ENCODE measurements at places on chromosomes 11 and 22.
A peak's percentile ranks its signal among the peaks of the same experiment; 100 is the strongest.

- DNase-seq, result no peak
Measured at GRCh38 chr11:108125096-108125495, 3.7 kb downstream of the ACAT1 start.

- DNase-seq, result no peak
Measured at GRCh38 chr11:69057801-69058200, 9.1 kb downstream of the TPCN2 start.

- peak; percentile 67 for DNase-seq
Measured at GRCh38 chr11:34599406-34599945, 21.4 kb upstream of the EHF start.

- DNase-seq, result no peak
Measured at GRCh38 chr11:132658696-132659095, 873.6 kb downstream of the OPCML start.

DNA sequence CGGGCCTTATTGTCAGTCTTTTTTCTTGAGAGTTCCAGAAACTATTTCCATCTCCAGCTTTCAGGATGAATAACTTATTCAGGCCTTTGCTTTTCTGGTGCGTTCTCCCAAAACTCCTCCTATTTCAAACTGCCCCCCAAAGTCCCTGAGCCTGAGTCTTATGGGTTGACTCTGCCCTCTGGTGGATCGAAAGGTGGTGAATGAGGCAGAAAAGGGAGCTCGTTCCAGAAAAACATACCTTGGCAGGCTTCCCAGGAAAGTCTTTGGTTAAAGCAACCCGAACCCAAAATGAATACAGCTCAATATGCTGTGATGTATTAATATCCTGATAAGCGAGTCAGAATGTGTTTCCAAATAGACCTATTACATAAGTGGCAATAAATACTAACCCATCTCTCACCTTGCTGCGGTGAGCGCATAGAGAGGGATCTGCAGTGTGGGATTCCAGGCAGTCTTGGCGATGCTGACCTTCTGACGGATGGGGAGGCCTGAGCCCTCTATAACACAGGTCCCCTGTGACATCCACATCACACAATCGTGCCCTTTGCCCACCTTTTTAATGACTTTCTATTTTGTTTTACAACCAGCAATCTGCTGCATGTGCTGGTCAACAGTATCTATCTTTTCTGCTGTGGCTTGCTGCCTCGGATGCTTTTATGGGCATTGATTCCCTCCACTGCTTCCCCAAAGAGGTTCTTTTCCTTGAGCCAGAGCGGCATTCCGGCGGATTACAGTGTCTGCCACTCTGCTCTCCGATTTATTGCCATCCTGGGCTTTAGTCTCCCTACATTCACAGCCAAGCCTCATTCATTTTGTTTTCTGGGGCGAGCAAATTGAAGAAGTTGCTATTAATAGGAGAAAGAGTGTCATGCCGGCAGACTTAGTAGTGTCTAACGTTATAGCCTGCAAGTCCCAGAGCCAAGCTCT, 756.8 kb downstream of the NTM start:
- peak; percentile 74 for DNase-seq

GRCh38 chr22:29317827-29318454, 2.4 kb upstream of the RASL10A start:
- DNase-seq, result no peak

- no peak for DNase-seq
Measured at GRCh38 chr11:130024361-130024760, 21.7 kb upstream of the PRDM10 start.

DNA sequence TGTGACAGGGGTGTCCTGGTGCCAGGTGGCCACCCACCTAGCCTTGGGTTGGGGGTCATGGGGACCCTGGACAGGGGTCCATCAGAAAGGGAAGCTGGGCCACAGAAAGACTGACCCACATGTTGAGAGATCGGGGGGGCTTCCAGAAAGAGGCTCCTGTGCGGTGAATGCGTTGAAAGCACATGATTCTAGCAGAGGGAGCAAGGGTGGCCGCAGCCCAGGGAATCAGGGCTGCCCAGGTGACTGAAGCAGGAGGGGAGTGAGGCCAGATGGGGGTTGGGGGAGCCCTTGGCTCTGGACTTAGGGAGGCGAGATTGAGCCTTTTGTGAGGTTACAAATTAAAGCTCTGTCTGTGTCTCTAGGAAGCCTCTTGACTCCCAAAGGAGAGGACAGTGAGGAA, 80.7 kb downstream of the MORC2 start:
- no peak for DNase-seq

DNA sequence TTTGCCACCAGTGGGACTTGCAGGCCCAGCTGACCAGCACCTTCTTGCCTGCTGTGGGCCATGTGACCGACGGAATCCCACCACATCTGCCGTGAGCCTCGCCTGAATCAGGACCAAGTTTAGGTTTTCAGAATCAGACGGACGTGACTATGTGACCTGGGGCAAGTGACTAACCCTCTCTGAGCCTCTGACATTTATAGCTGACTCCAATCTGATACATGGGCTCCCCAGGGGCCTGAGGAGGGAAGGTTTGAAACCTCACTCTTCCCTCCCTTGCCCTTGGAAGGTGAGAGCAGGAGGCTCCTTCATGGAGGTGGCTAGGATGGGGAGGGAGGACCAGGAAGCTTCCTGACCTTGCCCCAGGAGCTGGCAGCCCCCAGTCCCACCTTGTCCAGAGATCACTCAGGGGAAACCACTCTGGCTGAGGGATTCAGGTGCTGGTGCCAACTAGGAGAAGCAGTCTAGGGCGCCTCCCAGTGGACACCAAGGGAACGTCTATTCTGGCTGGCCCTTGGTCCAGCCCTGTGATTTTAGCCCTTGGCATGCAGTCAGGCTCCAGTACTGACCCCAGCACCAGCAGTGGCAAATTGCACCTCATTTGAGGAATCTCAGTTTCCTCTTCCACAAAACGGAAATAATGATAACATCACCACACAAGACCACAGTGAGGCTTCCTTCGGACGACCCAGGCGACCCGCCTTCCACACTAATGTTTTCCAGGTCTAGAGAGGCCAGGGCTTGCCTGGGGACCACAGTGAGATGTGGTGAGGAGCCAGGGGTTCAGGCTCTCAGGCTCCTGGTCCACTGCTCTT, 47.2 kb upstream of the SYT7 start:
- peak; percentile 24 for DNase-seq
